ENCODE measurements at places on chromosomes 1 and 21.

- DNase-seq, result no peak
Measured at GRCh38 chr1:207015791-207016190, 16.8 kb downstream of the C1orf116 start.

DNA sequence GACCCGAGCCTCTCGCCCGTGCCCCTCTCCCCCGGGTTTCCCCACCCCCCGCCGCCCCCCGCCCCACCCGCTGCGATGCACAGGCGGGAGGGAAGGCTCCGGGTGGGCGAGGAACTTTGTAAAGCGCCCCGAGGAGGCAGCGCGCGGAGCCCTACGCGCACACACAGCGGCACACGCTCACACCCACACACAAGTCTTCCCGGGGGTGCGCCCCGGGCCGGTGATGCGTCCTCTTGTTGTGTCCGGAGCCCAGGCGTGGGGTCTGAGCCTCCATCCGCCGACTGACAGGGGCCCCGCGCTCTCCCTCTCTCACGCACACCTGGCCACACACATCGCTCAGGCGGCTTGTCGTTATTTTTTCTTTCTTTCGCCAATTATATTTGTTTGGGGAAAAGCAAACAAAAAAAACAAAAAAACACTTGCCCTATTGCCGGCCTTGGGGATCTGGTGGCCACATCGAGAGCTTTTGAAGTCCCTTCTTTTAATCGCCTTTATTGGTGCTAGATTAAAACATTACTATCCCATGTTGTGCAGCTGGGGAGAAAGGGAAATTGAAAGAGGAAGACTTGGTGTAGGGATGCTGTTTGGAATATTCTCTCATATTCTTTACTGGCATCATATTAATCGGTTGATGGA, 770 bp downstream of the NTNG1 start:
- DNase-seq, result no peak

DNA sequence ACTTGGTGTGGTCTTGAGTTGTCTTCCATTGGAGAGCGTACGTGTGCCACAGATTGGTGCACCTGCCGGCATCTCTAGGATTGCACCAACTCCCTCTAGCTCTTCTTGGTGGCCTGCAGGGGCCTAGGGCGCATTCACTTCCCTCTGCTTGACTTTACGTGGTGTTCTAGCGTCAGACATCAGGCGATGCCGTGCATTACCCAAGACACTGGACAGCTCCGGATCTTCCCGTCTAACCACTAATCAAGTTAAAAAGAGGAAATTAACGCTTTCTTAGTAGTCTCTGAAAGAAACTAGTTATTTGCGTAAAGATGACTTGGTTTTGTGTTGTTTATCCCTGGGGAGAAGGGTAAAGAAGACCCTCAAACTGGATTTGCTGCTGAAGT, 510 bp upstream of the IL10RB start:
- DNase-seq, result peak; percentile 95

DNA sequence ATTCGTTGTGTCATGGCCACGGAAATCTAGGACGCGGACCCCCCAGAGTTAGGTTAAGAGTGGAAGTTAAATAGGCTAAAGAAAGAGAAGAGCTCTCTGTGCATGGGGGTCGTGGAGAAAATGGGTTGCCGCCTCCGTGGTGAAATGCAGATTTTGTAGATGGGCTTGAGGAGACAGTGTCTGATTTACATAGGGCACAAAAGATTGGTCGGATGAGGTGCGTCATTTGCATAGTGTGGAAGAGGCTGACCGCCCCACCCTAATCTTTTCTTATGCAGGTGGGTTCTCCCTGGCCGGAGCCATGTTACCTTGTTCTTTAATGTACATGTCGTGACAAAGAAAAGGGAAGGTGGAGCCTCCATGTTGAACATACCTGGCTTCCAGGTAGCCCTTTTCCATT, 14.3 kb upstream of the SLC5A9 start:
- DNase-seq, result no peak

DNA sequence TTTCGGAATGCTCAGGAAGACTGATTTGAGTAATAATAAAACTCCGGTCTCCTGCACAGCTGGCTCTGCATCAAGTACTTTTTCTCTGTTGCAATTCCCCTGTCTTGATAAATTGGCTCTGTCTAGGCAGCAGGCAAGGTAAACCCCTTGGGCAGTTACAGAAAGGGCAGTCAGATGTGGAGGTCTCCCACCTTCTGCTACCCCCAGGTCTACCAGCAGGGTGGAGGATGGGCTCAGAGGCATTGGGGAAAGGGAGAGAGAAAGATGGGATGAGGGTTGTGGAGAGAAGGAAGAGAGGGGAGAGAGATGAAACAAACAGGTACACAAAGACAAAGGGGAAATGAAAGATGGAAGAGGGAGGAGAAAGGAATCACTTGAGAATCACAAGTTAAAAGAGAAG, 156.8 kb downstream of the MIS18A start:
- DNase-seq, result no peak

- DNase-seq, result no peak
Measured at GRCh38 chr1:193358419-193358818, 172.0 kb upstream of the B3GALT2 start.

GRCh38 chr1:200184196-200184595, 156.7 kb downstream of the NR5A2 start:
- DNase-seq, result peak; percentile 94

DNA sequence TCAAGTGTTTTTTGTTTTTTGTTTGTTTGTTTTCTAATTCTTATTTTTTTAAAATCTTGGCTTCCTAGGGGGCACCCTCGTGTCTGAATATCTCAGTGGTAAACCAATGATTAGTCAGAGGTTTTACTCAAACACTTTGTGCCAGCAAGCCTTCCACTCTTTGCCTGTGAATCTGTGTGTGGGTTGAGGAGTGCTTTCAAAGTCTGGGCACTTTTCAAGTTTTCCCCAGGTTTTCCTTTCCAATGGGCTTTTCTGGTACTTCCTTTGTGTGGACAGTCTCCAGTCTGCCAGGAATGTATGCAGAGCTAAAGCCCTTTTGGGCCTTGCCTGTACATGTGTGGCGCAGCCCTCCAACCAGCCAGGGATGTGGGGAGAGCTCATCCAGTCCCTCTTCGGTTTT, 9.7 kb upstream of the PPIE start:
- DNase-seq, result no peak

- DNase-seq, result no peak
Measured at GRCh38 chr1:166925810-166926478, 49.4 kb downstream of the ILDR2 start.

GRCh38 chr1:191086910-191087309, 609.2 kb upstream of the BRINP3 start:
- no peak for DNase-seq

GRCh38 chr1:60994828-60995492, 87.4 kb upstream of the NFIA start:
- DNase-seq, result no peak

DNA sequence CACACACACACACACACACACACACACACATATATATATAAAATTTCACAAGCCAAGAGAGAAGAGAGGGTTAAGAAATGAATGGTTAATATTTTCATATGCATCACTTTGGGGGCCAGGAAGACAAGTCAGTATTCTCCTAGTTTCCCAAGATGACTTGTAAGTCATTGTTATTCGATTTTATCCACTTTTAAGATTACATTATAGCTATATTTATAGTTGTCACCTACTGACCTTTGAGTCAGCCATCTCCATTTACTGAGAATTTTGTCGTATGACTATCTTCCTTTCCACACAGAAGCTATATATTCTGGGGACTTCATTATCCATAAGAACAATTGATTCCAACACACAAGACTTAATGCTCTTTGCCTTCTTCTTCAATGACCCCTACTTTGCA, 8.9 kb downstream of the LYST start:
- DNase-seq, result no peak

DNA sequence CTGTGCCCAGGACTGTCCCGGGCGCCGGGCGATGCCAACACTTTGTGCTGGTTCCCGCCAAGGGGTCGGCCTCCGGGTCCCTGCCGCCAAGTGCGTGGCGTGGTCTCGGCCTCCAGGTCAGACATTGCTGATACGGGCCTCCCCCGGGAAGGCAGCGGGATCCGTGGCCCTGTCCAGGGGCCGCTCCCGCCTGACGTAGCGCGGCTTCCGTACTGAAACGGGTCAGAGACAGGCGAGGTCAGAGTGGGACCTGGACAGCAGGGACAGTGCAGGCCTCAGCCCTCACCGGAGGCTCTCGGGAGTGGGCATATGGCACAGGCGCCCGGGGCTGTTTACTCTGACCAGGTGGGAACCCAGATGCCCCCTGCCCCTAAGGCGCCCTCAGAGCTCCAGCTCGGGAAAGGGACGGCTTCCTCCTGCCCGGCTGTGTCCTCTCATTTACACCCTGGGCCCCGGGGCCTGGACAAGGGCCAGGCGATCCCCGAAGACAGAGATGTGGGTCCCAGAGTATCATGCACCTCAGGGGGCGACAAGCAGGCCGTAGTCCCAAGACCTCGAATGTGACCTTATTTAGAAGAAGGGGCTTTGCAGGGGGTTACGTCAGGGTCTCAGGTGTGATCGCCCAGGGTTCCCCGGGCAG, 8.8 kb upstream of the RNF223 start:
- no peak for DNase-seq

- no peak for DNase-seq
Measured at GRCh38 chr1:70142075-70142474, 63.3 kb downstream of the LRRC40 start.

DNA sequence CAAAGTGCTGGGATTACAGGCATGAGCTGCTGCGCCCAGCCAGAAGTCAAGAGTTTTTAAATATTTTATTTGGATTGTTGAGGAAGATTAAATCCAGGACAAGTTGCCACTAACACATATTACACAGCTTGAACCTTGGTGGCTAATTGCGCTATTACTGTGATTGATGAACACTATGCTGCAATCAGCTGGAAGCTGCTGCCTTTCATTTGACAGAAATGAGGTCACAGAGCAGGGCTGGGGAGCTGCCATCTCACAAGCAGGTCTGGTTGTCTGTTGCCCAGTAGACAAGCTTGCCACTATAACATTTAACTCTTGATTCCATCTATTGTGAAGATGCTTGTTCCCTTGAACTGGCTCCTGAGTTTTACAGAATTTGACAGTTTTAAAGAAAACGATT, 37.4 kb upstream of the NRDC start:
- DNase-seq, result no peak

DNA sequence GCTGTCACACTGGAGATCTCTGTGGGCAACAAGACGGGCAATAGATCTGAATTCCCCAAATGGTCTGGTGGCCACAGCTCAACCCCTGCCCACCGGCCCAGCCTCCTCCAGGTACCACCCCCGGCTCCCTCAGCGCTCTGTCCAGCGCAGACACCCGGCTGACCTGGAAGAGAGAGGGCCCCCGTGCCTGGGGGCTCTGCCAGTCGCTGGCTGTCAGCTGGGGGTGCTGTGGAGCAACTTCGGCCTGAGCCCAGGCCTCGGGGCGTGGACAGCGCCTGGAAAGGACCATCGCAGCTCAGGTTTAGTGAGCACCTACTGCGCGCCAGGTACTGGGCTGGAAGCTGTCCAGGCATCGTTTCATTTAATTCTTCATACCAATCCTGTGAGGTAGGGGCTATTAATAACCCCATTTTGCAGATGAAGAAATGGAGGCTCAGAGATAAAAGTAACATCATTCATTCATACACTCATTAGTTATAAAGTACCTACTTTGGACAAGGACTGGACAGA, 51.0 kb downstream of the AHDC1 start:
- DNase-seq, result no peak

- DNase-seq, result no peak
Measured at GRCh38 chr1:150002217-150002616, 8.3 kb downstream of the OTUD7B start.

DNA sequence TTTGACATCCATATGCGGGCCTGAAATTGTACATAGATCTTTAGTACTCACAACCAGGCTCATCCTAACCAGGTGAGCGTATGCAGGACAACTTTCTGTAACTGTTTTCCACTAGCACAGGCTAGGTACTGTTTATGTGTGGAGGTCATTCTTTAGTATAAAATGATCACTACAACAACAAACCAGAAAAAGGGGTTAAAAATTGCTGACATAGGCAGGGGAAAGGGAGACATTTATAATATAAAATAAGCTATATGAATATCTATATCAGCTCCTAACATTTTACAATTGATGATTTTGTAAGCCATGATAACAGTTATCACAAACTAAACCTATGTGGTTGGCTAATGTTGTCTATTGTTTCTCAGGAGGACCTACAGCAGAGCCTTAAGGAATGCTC, 37.6 kb downstream of the RGS5 start:
- no peak for DNase-seq

- no peak for DNase-seq
Measured at GRCh38 chr1:34876406-34876805, 16.9 kb upstream of the SMIM12 start.

GRCh38 chr1:230282157-230282556, 144.0 kb downstream of the PGBD5 start:
- no peak for DNase-seq

- no peak for DNase-seq
Measured at GRCh38 chr1:31814631-31815306, 1.1 kb downstream of the SPOCD1 start.

DNA sequence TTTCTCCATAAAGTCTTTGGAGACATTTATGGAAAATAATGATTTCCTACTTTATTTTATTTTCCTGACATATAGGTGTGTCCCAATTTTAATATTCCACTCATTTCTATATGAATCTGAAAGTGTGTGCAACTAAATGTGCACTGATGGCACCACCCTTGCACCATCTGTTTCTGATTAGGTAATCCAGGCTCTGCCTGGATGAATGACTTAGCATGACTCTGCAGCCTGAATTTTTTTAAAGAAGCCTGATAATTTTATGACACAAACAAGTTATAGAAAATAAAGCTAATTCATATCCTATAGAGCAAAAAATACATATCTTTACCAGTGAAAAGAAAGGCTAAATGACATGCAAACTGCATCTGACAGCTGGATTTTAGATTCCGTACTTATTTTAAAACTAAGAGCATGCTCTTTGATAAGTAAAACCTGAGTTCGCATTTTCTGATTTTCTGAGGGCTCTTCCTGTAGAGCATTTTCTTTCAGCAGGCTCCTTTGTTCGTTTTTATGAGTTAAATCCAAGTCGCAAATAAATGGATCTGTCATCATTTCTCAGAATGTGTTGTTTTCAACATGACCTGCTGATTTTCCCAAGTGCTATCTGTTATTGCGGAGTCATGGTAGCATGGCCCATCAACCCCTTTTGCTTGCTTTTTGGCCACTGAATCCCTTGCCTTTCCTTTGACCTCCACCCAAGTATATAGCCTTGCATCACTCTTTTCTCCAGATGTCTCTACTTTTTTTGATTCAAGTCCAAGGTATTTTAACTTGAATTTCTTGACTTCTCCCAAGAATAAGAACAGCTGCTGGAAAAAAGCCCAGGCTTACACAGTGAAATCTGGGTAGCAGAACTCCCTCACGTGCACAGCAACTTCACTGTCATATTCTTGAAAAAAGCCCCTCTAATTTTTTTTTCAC, 52.8 kb upstream of the LYPLAL1 start:
- DNase-seq, result peak; percentile 41

GRCh38 chr21:35171385-35171784, 122.3 kb upstream of the RUNX1 start:
- no peak for DNase-seq

GRCh38 chr21:42467140-42467983, 28.7 kb downstream of the RSPH1 start:
- DNase-seq, result peak; percentile 82

DNA sequence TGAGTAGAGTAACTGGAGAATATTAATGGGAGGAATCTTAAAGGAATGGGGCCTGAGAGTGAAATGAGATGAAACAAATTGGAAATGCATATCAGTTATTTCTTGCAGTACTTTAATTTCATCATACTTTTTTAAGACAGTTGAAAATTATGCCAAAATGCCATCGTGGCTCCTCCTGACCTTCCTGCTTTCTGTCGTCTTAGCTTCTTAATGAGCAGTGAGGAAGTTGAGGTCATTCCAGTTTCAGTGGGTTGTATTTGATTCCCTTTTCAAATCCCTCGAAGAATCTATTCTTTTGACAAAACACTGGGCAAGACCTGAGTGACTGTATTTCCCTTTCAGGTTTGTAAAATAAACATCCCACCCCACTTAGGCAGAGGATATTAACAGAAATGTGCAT, 134.9 kb upstream of the MAP1LC3C start:
- peak; percentile 67 for DNase-seq
